ENCODE measurements at places on chromosomes 5 and 9.
A peak's percentile ranks its signal among the peaks of the same experiment; 100 is the strongest.

- DNase-seq, result peak; percentile 8
- H3K27me3 ChIP-seq, result peaks cover 48% of the 10 kb centered on the region
- H3K4me3 ChIP-seq, result no peak overlapping the region
- H3K4me1 ChIP-seq, result no peaks in the 10 kb centered on the region
- no peak overlapping the region for H3K27ac ChIP-seq
Measured at GRCh38 chr9:93962017-93962416, 6.9 kb upstream of the BARX1 start.

GRCh38 chr5:137268646-137269045 is 230.5 kb downstream of the SPOCK1 start:
- no peaks in the 10 kb centered on the region for H3K36me3 ChIP-seq
- H3K27ac ChIP-seq, result no peak overlapping the region
- H3K4me3 ChIP-seq, result no peak overlapping the region
- H3K4me1 ChIP-seq, result peaks cover 2% of the 10 kb centered on the region
- no peaks in the 10 kb centered on the region for H3K27me3 ChIP-seq
- no peak for DNase-seq

DNA sequence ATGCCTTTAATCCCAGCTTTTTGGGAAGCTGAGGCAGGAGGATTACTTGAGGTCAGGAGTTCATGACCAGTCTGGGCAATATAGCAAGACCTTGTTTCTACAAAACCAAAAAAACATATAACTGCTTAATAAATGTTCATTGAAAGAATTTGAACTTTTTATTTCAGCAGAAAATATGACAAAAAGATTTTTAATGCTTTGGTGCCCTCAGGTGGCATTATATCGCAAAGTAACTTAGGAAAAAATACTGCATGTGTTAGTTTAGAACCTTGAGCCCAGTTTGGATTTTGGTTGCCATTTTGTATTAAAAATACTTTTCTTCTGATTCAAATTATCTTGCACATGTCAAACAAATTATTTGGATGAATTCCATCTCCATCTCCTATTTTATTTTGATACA is 103.2 kb downstream of the GPBP1 start:
- peak; percentile 60 for DNase-seq
- H3K36me3 ChIP-seq, result no peaks in the 10 kb centered on the region
- no peaks in the 10 kb centered on the region for H3K4me1 ChIP-seq
- H3K4me3 ChIP-seq, result no peak overlapping the region

GRCh38 chr5:1793301-1793740 is 6.3 kb downstream of the MRPL36 start:
- peak overlapping the region; percentile 46 for H3K27ac ChIP-seq
- peaks cover 19% of the 10 kb centered on the region for H3K36me3 ChIP-seq
- H3K4me3 ChIP-seq, result no peak overlapping the region
- peaks cover 20% of the 10 kb centered on the region for H3K4me1 ChIP-seq

DNA sequence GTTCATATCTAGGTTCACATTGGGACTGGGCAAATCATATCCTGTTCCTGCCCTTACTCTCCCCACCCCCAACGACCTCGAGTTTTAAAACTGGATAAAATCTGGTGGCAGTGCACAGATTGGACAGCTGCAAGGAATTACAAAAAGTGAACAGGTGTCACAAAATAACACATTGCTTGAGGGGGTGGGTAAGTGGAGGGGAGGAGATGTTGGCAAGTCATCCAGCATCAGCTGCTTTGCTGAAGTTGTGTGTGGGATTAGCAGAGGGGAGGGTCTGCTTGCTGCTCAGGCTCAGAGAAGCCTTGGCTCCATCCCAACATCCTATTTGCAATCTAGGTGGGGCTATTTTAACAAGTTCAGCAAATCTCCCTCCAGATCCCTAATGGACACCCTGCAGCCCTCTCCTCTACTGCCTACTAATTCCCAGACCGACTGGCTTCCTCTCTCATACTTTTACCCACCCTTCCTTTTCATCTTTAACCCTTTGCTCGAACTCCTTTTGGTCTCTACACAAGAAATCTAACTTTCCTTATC is 39.8 kb upstream of the SLC24A2 start:
- H3K27ac ChIP-seq, result no peak overlapping the region
- H3K4me3 ChIP-seq, result no peak overlapping the region
- no peaks in the 10 kb centered on the region for H3K36me3 ChIP-seq
- no peaks in the 10 kb centered on the region for H3K27me3 ChIP-seq

GRCh38 chr5:62341783-62342475 is 35.9 kb downstream of the KIF2A start:
- H3K4me3 ChIP-seq, result no peak overlapping the region
- H3K36me3 ChIP-seq, result no peaks in the 10 kb centered on the region
- no peaks in the 10 kb centered on the region for H3K4me1 ChIP-seq
- H3K27me3 ChIP-seq, result no peaks in the 10 kb centered on the region
- no peak for DNase-seq
- H3K27ac ChIP-seq, result no peak overlapping the region

GRCh38 chr5:69140827-69141226 is 26.1 kb upstream of the CCNB1 start:
- no peaks in the 10 kb centered on the region for H3K27me3 ChIP-seq
- H3K27ac ChIP-seq, result no peak overlapping the region
- DNase-seq, result no peak
- H3K4me3 ChIP-seq, result no peak overlapping the region
- H3K36me3 ChIP-seq, result no peaks in the 10 kb centered on the region

DNA sequence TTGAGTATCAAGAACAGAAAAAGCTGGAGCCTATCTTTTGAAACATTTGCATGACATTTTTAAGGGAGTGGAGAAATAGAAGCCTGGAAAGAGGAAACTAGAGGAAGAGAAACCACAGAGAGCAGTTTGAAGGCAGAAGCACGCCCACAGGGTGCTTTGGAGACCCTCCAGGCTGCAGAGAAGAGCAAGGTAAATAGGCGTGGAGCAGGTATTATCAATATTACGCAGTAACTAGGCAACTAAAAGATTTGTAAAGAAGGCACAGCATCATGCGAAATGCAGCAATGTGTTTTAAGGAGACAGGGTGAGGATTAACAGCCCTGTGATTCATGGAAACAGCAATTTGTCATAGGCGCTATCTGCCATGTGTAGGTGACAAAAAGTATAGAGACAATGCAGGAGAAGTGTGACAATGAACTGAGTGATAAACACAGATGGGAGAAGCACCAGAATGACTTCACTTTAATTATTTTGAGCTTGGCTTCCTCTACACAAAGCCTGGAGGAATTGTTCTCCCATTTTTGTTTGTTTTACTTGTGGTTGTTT is 281.2 kb downstream of the BRINP1 start:
- no peaks in the 10 kb centered on the region for H3K36me3 ChIP-seq
- H3K27ac ChIP-seq, result no peak overlapping the region
- no peak for DNase-seq
- no peaks in the 10 kb centered on the region for H3K4me1 ChIP-seq

GRCh38 chr5:127203818-127204217 is 86.8 kb upstream of the MEGF10 start:
- H3K27me3 ChIP-seq, result no peaks in the 10 kb centered on the region
- DNase-seq, result peak; percentile 83
- no peak overlapping the region for H3K27ac ChIP-seq
- H3K36me3 ChIP-seq, result no peaks in the 10 kb centered on the region

- no peaks in the 10 kb centered on the region for H3K36me3 ChIP-seq
- no peaks in the 10 kb centered on the region for H3K27me3 ChIP-seq
- peak overlapping the region; percentile 89 for H3K27ac ChIP-seq
- DNase-seq, result peak; percentile 94
Measured at GRCh38 chr5:132439521-132440089, 51.0 kb downstream of the IRF1 start.

GRCh38 chr5:121745407-121745806 is 106.3 kb upstream of the FTMT start:
- no peak overlapping the region for H3K4me3 ChIP-seq
- no peak overlapping the region for H3K27ac ChIP-seq
- H3K27me3 ChIP-seq, result no peaks in the 10 kb centered on the region
- H3K36me3 ChIP-seq, result no peaks in the 10 kb centered on the region
- no peaks in the 10 kb centered on the region for H3K4me1 ChIP-seq
- no peak for DNase-seq

DNA sequence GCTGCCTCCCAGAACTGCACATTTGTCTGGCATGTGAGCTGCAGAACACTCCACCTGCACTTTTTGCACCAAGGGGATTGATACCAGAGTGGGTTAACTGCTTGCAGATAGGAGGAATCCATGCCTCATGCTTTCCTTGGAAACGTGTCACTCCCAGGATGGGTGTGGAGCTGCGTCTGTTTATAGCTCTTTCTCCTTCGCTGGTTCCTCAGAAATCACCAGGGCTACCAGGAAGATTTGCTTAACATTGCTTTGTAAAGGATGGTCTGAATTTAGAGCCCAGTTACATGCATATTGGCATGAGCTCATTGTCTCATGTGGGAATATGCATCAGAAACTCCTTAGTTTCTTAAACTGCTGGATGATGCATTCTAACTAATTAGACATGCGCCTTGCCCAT is 234.6 kb downstream of the GADD45G start:
- no peaks in the 10 kb centered on the region for H3K27me3 ChIP-seq
- H3K4me3 ChIP-seq, result no peak overlapping the region
- no peak for DNase-seq
- H3K27ac ChIP-seq, result no peak overlapping the region
- no peaks in the 10 kb centered on the region for H3K36me3 ChIP-seq

DNA sequence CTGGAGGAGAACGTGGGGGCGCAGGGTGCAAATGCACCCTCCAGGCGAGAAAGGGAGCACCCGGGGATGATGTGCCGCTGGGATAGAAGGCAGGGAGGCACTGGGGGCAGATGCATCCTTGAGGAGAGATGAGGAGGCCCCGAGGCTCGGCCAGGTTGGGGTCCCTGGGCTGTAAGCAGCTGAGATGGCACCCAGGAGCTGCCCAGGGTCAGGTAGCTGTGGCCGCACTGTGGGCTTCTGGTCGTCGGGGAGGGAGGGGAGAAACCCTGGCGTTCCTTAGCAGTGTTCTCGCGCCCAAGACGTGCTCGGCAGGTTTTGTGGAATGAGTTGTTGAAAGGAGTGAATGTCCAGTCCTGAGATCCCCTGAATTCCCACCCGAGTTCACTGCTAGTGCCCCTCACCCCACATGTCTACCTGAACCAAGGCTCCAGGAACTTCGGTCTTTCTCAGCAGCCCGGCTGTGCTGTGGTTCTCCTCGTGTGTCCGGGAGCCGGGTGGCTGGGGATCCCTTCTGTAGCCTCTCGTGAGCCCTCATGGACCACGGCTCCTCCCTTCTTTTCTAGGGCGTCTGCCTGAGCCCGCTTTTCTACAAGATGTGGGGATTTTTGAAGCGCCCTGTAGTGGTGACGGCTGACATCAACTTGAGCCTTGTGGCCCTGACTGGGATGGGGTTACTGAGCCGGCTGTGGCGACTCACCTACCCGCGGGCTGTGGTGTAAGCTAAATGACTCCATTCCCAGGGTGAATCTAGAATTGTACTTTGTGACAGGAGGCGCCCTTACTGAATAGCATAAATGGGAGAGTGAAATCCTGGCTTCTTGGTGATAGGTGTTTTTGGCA is 1.1 kb downstream of the POMT1 start:
- no peaks in the 10 kb centered on the region for H3K27me3 ChIP-seq
- peak; percentile 8 for DNase-seq
- peak overlapping the region; percentile 78 for H3K4me3 ChIP-seq
- H3K4me1 ChIP-seq, result no peaks in the 10 kb centered on the region
- H3K36me3 ChIP-seq, result peaks cover 12% of the 10 kb centered on the region

DNA sequence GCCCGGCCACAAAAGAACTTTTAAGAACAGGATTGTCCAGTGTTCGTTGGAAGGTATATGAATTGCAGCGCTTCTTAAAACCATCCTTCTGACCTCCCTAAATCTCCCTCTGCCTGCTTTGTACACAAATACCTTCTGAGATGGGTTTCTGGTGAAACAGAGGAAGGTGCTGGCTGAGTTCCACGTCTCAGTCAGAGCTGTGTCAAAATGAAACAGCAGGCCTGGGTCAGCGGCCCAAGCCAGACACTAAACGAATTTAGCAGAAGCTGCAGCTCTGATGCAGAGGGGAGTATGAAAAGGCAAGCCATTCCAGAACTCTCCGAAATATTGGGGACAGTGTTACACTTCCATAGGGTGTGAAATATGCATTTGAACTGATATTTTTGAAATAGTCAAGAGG is 37.8 kb upstream of the CRB2 start:
- DNase-seq, result no peak
- no peaks in the 10 kb centered on the region for H3K4me1 ChIP-seq
- peaks cover 4% of the 10 kb centered on the region for H3K27me3 ChIP-seq
- H3K27ac ChIP-seq, result no peak overlapping the region

GRCh38 chr5:100853582-100853981 is 49.5 kb downstream of the ST8SIA4 start:
- H3K4me1 ChIP-seq, result no peaks in the 10 kb centered on the region
- no peaks in the 10 kb centered on the region for H3K27me3 ChIP-seq
- DNase-seq, result no peak
- no peak overlapping the region for H3K27ac ChIP-seq
- H3K4me3 ChIP-seq, result no peak overlapping the region

DNA sequence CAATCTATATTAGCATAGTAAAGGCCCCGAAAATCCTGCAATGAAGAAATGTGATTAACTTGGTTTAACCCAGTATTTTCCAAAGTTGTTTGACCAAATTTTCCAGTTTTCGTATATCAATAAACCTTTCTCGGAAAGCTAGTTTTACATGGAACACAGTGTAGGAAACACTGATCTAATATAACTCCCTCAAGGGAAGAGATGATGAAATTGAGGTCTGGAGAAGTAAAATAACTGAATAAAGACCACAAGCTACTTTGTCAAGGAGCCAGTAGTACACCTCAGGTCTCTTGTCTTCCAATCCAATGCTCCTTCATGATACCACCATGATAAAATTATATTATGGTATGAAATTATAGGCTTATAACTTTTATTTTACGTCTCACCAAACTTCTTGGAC is 118.1 kb upstream of the TARS1 start:
- peaks cover 8% of the 10 kb centered on the region for H3K4me1 ChIP-seq
- no peaks in the 10 kb centered on the region for H3K36me3 ChIP-seq
- DNase-seq, result no peak
- H3K27me3 ChIP-seq, result no peaks in the 10 kb centered on the region
- no peak overlapping the region for H3K27ac ChIP-seq
- no peak overlapping the region for H3K4me3 ChIP-seq

GRCh38 chr5:151738125-151738848 is 20.1 kb downstream of the ATOX1 start:
- H3K27ac ChIP-seq, result peak overlapping the region; percentile 93
- no peak for DNase-seq
- H3K27me3 ChIP-seq, result no peaks in the 10 kb centered on the region
- H3K36me3 ChIP-seq, result no peaks in the 10 kb centered on the region
- peaks cover 24% of the 10 kb centered on the region for H3K4me1 ChIP-seq

GRCh38 chr5:149423794-149424268 is 44.7 kb upstream of the IL17B start:
- H3K27me3 ChIP-seq, result no peaks in the 10 kb centered on the region
- peak; percentile 85 for DNase-seq
- H3K36me3 ChIP-seq, result peaks cover 33% of the 10 kb centered on the region
- H3K27ac ChIP-seq, result peak overlapping the region; percentile 92
- H3K4me1 ChIP-seq, result peaks cover 66% of the 10 kb centered on the region

- no peaks in the 10 kb centered on the region for H3K4me1 ChIP-seq
- H3K4me3 ChIP-seq, result no peak overlapping the region
- no peaks in the 10 kb centered on the region for H3K27me3 ChIP-seq
- no peak overlapping the region for H3K27ac ChIP-seq
- no peaks in the 10 kb centered on the region for H3K36me3 ChIP-seq
- no peak for DNase-seq
Measured at GRCh38 chr5:169448826-169449225, 134.7 kb upstream of the SPDL1 start.

- DNase-seq, result no peak
- no peak overlapping the region for H3K4me3 ChIP-seq
- no peak overlapping the region for H3K27ac ChIP-seq
- H3K36me3 ChIP-seq, result peaks cover 34% of the 10 kb centered on the region
- no peaks in the 10 kb centered on the region for H3K27me3 ChIP-seq
- peaks cover 10% of the 10 kb centered on the region for H3K4me1 ChIP-seq
Measured at GRCh38 chr9:137275588-137276472, 1.7 kb upstream of the TOR4A start.

- H3K27ac ChIP-seq, result no peak overlapping the region
- no peak for DNase-seq
- H3K4me1 ChIP-seq, result no peaks in the 10 kb centered on the region
Measured at GRCh38 chr5:101969742-101970141, 326.3 kb downstream of the SLCO4C1 start.

All from fibroblast of lung (primary cell).